ENCODE measurements at places on chromosomes 7 and 10.

GRCh38 chr7:149784251-149784608 lies 10.8 kb upstream of the ZNF467 start:
- no peak for DNase-seq

GRCh38 chr7:128922496-128923410 lies 12.2 kb upstream of the KCP start:
- no peak for DNase-seq

DNA sequence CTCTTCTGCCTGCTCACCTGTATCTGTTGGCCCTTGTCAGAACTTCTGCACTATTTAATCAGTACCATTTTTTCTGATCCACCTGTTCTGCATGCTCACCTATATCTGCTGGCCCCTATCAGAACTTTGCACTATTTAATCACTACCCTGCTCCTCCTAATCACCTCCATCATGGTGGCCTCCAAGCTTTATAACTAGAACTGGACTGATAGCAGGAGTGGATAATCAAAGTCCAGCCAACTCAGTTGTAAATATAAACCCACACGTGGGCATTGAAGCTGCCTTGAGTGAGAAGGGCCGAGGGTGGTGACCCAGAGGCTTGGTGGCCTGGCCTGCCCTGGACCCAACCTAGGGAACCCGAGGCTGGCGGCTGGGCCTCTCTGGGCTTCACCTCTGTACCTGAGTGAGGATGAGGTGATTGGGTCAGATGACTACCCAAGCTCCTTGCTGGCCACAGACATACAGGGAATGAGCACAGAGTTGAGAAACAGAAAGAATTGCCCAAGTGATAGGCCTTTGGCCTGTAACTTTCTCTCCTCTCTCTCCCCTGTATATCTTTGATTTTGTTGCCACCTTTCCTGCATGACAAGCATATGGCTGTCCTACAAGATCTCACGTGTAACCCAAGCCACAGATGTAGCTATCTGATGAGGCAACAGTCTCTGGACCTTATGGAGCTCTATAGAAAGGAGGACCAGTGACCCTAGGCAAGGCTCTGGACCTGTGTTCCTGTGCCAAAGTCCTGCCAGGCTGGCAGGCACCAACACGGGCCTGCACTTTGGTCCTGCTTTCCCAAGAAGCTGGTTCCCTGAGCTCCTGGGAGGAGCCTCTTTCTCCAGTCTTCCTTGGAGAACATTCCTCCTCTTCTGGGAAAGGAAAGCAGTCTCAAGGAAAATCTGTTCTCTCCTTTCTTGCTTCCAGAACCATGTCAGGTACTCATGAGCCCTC lies 23.4 kb upstream of the FAM3C start:
- DNase-seq: no peak

DNA sequence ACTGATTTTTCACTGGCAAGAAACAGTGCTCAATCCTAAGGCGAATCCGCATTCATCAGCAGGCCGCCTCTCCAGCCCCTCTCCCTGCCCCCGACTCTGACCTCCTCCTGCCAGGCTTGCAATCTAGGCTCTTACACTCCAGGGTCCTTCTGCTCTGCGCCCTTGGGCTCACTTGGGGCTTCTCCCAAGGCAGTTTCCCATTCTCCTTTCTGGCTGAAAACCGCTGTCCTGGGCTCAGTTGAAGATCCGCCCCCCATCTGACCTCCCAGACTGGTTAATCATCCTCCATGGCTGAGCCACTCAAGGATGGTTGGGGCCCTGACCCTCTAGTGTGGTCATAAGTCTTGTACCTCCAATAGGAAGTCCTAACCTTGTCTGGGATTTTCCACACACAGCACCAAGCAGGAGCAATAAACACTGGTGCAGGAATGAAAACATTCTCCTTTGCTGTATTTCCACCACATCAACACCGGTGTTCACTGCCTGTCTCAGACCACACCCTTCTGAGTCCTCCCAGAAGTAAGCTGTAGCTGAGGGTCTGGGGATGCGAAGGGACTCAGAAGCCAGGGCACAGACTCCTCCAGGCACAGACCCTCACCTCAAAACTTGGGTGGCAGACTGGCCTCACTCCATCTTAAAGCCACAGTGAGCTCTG lies 42.4 kb downstream of the TNS3 start:
- no peak for DNase-seq

GRCh38 chr7:107958764-107959526 lies 44.0 kb downstream of the LAMB1 start:
- no peak for DNase-seq

DNA sequence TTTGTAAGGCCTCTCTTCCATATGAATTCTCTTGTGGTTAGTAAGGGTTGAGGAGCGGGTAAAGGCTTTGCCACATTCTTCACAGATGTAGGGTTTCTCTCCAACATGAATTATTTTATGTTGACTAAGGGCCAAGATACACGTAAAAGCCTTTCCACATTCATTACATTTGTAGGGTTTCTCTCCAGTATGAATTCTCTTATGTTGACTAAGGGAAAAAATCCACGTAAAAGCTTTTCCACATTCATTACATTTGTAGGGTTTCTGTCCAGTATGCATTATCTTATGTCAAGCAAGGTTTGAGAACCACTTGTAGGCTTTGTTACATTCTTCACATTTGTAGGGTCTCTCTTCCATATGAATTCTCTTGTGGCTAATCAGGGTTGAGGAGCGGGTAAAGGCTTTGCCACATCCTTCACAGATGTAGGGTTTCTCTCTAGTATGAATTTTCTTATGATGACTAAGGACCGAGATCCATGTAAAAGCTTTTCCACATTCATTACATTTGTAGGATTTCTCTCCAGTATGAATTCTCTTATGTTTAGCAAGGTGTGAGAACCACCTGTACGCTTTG lies 493.0 kb downstream of the ZNF479 start:
- no peak for DNase-seq

DNA sequence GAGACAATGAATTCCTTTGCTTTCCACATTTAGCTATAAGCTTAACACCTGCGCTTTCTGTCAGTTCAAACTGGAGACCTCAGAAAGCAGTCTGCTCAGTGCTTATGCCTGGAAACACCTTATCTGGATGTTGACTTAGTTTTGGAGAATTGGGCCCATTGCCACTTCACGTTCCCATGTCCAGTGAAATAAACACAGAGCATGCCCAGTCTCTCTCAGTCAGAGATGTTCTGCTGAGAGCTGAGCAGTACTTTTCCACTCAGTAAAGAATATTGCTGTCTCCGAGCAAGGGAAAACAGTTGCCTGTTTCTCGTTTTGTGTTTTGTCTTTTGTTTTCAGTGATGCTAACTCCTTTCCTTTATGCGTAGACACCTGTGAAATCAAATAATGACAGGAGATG lies 83.2 kb upstream of the PRR15 start:
- no peak for DNase-seq

DNA sequence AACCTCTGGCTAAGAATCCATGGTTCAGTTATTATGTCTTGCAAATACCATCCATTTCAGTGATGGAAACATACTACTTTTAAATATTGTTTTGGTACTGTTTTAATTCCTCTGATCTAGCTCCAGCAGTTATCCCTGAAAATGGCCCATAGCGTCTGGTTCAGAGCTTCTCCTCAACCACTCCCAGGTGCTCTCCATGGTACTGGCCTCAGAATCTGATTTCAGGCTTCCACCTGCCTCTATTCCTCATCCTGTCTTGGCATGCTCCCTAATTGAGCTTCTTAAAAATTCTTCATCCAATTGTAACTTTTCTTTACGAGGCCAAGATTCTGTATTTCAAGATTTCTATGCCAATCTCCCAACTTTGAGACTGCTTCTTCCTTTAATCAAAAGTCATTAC lies 236.3 kb downstream of the HTR7 start:
- DNase-seq: no peak

Measured in GM10248 (cell line).